ENCODE measurements at places on chromosomes 5 and 9.

DNA sequence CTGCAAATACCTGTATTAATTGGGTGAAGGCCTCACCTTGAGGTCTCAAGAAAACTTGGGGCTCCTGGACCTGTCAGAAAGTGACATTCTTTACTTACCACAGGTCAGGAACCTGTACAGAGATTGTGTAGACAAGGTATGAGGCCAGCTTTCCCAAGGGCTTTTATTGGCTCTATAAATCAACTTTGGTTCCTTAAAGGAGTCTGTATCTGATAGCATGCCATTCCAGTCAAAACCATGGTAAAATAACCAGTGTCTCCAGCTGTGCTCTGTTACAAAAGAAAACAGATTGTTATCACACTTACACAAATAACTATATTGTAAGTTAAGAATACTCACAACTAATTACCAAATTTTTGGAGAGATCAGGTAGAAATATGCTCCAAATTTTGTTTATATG is 64.5 kb downstream of the COL15A1 start:
- no peak for DNase-seq

- DNase-seq = no peak
Observed at GRCh38 chr5:33235304-33235703, 205.5 kb upstream of the TARS1 start.

- no peak for DNase-seq
Observed at GRCh38 chr5:63820577-63820976, 141.7 kb downstream of the HTR1A start.

DNA sequence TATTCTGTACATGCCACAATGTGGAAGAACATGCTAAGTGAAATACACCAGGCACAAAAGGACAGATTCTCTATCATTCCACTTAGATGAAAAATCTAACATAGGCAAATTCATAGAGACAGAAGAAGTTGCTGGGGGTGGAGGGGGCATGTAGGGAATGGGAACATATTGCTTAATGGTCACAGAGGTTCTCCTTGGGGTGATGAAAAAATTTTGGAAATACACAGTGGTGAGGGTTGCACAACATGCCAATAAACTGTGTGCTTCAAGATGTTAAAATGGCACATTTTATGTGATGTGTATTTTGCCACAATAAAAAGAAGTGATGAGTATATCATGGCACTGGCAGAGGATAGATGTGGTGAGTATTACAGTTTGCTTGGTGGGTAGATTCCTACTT is 111.9 kb downstream of the SUSD1 start:
- no peak for DNase-seq

DNA sequence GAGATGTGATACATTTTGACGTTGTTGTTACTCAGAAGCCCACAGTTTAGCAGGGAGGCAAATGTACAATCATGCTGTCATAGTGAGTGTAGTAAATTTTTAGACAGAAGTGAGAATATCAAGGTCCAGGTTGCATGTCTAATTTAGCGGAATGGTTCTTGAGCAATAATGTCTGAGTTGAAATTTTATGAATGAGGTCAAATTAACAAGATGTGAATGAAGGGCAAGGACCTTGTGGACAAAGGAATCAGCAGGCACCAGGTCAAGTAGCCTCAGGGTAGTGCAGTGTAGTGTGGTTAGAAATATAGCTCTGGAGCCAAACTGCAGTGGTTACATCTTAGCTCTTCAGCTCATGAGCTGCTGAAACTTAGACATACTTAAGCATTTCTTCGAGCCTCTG is 36.2 kb downstream of the TNFSF8 start:
- no peak for DNase-seq

DNA sequence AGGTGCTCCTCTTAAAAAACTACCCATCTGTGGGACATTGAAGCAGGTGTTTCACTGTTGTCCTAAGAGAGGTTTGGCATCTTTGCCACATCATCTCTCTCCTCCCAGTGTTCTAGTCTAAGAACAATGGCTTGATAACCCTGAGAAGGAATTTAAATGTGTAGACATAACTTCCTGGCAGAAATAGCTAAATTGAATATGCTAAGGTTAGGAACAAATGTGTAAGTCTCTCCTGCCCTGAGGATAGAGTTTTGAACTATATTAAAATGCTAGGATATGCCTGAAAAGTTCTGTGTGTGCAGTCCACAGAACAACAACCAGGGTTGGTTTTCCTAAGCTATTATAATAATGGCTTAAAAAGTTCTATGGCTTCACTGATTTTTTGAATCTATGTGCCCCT is 106.6 kb downstream of the LRRC70 start:
- no peak for DNase-seq

DNA sequence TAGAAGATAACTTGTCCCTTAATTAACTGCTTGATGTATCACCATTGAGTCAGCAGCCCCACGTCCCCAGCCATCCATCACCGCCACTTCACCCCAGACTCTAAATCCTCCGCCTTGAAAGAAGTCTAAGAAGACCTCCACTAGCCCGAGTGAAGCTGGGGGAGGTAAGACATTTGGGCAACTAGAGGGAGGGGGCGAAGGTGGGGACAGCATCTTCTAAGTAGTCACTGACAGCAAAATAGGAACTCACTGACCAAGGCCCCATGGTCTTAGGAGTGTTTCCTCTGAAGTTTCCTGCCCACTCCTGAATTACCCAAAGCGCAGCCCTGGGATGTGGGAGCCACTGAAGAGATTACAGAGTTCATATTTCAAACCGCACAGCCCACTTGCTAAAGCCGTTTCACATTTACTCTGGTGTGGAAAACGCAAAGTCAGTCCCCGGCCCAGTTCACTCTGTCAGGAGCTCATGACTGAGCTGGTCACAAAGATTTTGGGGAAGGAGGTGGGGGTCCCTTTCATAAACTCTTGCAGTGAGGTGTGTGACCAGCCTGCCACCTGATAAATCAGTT is 107.4 kb downstream of the LHFPL2 start:
- DNase-seq = no peak

- DNase-seq = no peak
Observed at GRCh38 chr9:4862506-4863250, 69.9 kb downstream of the RCL1 start.

GRCh38 chr9:90967145-90967538 is 165.5 kb downstream of the SYK start:
- DNase-seq = no peak

GRCh38 chr9:136707849-136708517 is 4.4 kb upstream of the DIPK1B start:
- DNase-seq = no peak
